ENCODE measurements at places on chromosomes 11 and 22. TPM values are rescaled to one million over a fixed set of nuclear protein-coding genes. Genes with fewer than 3 reads are reported as not detected.

AMOTL1 gene
- 2.0 TPM for total RNA-seq

LRP4 gene
- total RNA-seq = not detected

OOSP1 gene
- total RNA-seq = not detected

PITPNM1 gene
- 109 TPM for total RNA-seq

SLC5A12 gene
- total RNA-seq = not detected

HBG2 gene
- total RNA-seq = 1.7 TPM

LINC01488 gene
- not detected for total RNA-seq

CRYBB3 gene
- total RNA-seq = not detected

PDGFB gene
- total RNA-seq = 4.4 TPM

SCGB1C1 gene
- total RNA-seq = not detected

DNA sequence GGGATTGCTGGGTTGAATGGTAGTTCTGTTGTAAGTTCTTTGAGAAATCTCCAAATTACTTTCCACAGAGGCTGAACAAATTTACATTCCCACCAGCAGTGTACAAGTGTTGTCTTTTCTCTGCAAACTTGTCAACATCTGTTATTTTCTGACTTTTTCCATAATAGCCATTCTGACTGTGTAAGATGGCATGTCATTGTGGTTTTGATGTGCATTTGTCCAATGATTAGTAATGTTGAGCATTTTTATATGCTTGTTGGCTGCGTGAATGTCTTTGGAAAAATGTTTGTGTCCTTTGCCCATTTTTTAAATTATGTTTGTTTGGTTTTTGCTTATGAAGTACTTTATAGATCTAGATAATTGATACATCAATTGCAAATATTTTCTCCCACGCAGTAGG is 1025.0 kb downstream of the JRKL start:
- no peak for DNase-seq

DNA sequence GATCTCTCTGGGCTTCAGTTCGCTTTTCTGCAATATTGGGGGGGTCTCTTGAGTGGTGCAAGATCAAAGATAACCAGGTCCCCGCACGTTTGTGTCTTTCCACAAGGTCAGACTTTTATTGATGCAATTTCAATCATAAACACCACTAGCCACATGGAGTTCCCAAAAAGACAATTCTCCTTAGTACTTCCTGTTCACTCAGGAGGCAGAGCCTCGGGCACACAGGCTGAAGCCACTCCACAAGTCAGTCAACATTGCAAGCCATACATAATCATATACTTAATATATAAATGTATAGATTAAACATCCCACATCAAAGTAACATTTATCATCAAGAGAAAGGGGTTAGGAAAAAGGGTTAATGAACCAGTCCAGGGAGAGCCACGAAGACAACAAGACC is 12.0 kb downstream of the ST14 start:
- no peak for DNase-seq

GRCh38 chr22:44592824-44593148 is 94.8 kb upstream of the RTL6 start:
- DNase-seq = no peak

DNA sequence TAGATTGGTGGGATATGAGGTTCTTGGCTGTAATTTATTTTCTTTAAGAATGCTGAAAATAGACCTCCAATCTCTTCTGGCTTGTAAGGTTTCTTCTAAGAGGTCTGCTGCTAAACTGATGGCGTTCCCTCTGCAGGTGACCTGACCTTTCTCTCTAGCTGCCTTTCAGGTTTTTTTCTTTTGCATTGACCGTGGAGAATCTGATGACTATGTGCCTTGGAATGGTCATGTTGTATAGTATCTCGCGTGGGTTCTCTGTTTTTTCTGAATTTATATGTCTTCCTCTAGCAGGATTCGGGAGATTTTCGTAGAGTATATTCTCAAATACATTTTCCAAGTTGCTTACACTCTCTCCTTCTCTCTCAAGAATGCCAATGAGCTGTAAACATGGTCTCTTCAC is 122.2 kb downstream of the DDX10 start:
- no peak for DNase-seq

DNA sequence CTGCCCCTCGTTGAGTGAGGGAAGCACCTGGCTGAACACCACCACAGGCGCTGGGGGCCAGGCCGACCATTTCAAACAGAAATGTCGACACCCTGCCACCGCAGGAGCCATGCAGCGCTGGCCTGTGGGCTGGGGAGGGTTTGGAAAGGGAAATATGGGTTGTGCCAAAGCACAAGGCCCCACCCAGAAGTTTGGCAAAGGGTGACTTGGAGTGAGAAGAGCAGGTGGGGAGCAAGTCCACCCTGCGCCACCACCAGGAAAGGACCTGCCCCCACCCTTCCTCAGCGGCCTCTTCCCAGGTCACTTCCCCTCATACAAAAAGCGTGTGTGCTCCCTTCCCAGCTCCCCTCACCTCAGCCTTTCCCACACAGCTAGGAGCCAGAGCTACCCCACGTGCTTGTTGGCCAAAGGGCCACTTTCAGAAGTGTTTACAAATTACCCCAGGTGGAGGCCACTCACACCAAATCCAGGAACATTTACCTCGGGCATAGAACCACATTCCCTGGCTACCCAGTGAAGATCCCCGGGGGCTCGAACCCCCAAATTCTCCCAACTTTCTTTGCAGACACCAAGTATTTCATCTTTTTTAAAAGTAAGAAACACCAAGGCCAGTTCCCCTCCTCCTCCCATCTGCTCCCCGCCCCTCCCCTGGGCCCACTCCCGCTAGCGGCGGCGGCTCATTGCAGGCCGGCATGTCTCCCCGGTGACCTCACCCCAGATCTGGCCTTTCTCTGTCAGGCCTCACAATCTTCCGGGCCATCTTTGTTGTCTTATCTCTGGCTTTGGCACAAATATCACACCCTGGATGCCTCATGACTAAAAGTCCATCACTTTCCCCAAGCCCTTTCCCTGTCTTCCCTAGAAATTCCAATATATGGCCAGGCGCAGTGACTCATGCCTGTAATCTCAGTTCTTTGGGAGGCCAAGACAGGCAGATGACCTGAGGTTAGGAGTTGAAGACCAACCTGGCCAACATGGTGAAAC is 20.5 kb upstream of the SCGB1A1 start:
- DNase-seq = no peak

DNA sequence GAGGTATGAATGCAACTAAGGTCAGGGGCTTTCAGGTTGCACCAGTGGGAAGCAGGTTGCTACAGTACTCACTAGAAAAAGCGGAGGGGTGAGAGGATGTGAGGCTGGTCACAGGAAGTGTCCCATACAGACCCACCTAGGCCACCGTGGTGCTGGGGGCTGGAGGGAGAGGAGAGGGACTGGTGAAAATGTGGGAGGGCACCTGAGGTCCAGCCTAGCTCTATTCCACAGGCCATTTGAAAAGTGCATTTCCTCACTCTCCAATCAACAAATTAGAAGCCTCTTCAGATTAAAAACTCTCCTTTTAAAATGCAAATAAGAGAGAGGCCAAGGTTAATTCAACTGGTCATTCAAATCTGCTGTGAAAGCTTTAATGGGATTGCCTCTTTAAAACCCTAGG is 38.6 kb upstream of the NCAM1 start:
- DNase-seq = no peak

DNA sequence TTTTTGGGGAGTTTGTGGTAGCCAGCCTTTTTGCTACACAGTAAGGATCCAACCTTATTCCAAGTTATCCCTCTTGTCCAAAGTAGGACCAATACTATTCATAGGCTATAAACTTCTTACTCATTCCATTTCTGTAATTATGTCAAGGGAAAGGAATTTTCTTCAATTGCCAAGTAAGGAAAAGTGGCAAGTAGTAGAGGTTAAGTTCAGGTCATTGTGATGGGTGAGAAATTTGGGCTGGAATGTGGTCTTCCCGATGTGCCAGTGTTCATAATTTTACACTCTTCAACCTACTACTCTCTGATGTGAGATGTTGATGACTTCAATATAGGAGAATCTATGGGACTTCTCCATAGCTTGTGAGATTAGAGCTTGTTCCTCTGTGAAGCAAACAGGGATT is 648.8 kb downstream of the METTL15 start:
- no peak for DNase-seq

DNA sequence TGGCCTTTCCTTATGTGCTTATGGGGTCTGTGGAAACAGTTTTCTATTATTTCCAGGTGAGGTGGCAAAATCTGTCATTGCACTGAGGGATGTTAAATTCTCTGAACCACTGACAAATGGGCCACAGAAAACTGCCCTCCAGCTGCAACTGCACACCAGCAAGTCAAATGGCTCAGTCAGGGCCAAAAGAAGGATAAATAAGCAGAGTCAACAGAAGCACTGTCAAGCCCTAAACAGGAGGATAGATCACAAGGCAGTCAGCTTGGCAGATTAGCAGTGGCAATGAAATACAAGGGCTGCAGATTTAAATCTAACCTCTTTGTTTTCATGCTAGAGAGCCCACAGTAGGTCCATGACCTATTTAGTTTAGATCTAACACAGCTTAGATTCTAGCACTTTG is 435.6 kb downstream of the ETS1 start:
- DNase-seq = no peak

DNA sequence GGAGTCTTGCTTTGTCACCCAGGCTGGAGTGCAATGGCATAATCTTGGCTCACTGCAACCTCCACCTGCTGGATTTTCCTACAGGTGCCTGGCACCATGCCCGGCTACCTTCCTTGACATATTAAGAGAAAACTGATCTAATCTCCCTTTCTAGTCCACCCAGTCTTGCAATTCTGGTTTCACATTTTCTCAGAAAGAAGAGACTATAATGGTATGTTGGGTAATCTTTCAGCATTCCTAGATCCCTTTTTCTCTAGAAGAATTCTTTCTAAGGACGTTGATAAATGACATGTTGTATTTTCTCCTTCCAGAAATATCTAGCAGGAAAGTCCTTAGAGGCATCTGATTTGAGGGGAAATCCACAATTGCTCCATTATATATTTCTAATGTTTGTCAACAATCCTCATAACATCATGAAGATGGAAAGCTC is 10.4 kb upstream of the HSPA8 start:
- no peak for DNase-seq

GRCh38 chr22:37659066-37659896 is 758 bp downstream of the PDXP start:
- DNase-seq = no peak

DNA sequence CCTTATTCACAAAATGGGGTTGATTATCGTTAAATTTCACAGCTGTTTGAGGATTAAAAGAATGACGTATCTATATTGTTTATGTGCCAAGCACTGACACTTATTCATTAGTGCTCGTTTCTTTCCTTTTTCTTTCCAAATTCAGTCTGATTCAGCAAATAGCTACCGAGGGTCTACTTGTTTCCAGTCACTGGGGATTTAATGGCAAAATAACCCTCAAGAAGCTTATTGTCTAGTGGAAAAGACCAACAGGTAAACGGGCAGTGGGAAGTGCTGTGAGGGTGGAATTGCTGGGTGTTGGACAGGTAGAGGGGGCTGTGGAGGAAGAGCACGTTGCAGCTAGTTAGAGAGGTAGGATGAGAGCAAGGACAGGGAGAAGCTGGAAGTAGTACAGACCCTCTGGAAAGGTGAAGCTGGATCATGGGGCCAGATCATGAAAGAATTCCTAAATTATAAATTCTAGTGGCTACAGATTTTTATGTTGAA is 48.3 kb upstream of the BIRC3 start:
- DNase-seq = no peak

DNA sequence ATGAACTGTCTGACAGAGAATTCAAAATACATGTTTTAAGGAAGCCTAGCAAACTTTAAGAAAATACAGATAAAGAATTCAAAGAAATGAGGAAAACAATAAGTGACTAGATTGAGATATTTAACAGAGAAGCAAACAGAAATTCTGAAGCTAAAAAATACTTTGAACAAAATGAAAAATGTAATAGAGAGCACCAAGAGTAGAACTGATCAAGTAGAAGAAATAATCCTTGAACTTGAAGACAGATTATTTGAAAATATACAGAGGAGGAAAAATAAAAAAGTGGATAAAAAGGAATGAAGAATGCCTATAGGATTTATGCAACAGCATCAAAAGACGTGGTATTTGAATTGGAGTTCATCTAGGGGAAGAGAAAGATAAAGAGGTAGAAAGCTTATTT is 101.9 kb upstream of the OR4B1 start:
- no peak for DNase-seq

DNA sequence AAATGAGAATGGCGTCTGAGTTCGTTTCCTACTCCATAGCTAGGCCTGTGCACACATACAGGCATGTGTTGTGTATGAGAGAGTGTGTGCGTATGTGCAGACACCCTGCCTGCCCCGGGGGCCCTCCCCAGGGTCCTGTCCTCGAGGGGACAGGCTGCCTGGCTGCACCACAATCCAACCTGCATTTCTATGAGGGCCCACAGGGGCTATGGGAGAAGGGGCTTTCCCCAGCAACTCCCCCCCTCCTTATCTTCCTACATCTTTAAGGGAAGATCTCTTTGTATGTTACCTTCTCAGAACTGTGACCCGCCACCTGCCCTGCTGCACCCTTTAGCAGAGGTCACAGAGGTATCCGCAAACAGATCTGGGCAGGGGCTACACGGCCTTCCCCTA is 14.9 kb downstream of the ADORA2A start:
- DNase-seq = no peak

GRCh38 chr11:115618428-115618827 is 114.2 kb upstream of the CADM1 start:
- no peak for DNase-seq

GRCh38 chr22:28103596-28103995 is 184.5 kb upstream of the PITPNB start:
- DNase-seq = no peak

DNA sequence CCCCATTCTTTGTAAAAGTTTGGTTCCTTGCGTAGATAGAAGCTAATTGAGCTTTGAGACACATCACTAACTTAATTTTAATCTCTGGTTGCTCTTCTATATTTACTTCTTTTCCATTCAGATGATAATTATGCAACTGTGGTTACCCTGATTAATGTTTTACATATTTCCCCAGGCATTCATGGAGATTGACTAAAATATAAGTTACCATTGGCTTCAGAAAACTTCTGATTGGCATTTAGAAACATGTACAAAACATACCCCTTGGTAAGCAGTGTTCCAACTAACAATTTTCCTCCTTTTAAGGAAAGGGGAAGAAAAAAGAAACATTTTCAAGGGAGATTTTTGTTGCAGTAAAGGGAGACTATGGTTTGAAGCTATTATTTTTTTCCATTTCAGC is 43.9 kb downstream of the FAT3 start:
- no peak for DNase-seq

DNA sequence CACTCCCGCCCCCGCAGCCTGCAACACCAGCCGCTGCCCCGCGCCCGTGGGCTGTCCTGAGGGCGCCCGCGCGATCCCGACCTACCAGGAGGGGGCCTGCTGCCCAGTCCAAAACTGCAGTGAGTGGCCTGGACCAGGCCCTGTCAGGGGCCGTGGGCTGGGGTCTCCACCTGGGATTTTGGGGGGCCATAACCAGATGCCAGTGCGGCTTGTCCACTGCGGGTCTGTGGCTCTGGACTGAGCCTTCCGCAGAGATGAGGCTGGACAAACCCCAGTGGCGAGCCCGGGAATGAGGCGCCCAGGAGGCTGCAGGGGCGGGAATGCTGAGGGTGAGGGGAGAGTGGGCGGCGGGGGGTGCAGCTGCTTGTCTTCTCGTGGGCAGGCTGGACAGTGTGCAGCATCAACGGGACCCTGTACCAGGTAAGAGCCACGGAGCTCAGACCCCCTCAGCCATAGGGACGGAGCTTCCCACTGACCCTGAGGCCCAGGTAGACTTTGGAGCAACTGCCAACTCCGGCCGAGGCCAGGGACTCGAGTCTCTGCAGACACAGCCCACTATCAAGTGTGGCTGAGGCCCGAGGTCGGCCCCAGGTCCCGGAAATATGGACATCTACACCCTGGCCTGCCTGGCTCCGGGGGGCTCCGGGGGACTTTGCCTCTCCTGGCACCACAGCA is 24.8 kb upstream of the MUC5B start:
- peak; percentile 6 for DNase-seq

GRCh38 chr11:28729339-28729738 is 621.2 kb downstream of the METTL15 start:
- no peak for DNase-seq

GRCh38 chr22:28955817-28956216 is 72.4 kb downstream of the ZNRF3 start:
- DNase-seq = peak; percentile 44
